Effector memory CD4-positive, alpha-beta T cell (primary cell): ENCODE measurements at places on chromosomes 16 and 17.

- H3K27me3 ChIP-seq: no peaks in the 10 kb centered on the region
- no peak overlapping the region for H3K27ac ChIP-seq
- no peaks in the 10 kb centered on the region for H3K36me3 ChIP-seq
- H3K4me3 ChIP-seq: no peak overlapping the region
These were observed 351.5 kb downstream of the BCAS3 start for GRCh38 chr17:61029181-61029580.

GRCh38 chr17:38907930-38908675, 17.3 kb upstream of the LASP1NB start:
- H3K27me3 ChIP-seq: no peaks in the 10 kb centered on the region
- no peak overlapping the region for H3K4me3 ChIP-seq
- no peaks in the 10 kb centered on the region for H3K4me1 ChIP-seq
- peaks cover 60% of the 10 kb centered on the region for H3K36me3 ChIP-seq
- no peak for DNase-seq
- peak overlapping the region; percentile 31 for H3K27ac ChIP-seq

- no peak overlapping the region for H3K27ac ChIP-seq
- H3K27me3 ChIP-seq: no peaks in the 10 kb centered on the region
- H3K36me3 ChIP-seq: peaks cover 7% of the 10 kb centered on the region
These were observed 49.0 kb upstream of the HAS3 start for GRCh38 chr16:69056421-69056820.

GRCh38 chr17:78338486-78339259, 21.2 kb downstream of the SOCS3 start:
- no peak for DNase-seq
- peak overlapping the region; percentile 55 for H3K27ac ChIP-seq
- H3K4me1 ChIP-seq: peaks cover 37% of the 10 kb centered on the region
- no peaks in the 10 kb centered on the region for H3K36me3 ChIP-seq

- peak overlapping the region; percentile 62 for H3K27ac ChIP-seq
- H3K4me1 ChIP-seq: no peaks in the 10 kb centered on the region
- H3K36me3 ChIP-seq: no peaks in the 10 kb centered on the region
- H3K4me3 ChIP-seq: peak overlapping the region; percentile 20
- no peak for DNase-seq
These were observed 6.7 kb downstream of the PRSS36 start for GRCh38 chr16:31143011-31143693.

GRCh38 chr16:81128726-81129524, 32.7 kb upstream of the GCSH start:
- no peaks in the 10 kb centered on the region for H3K4me1 ChIP-seq
- no peak overlapping the region for H3K4me3 ChIP-seq
- no peaks in the 10 kb centered on the region for H3K36me3 ChIP-seq
- H3K27ac ChIP-seq: no peak overlapping the region

DNA sequence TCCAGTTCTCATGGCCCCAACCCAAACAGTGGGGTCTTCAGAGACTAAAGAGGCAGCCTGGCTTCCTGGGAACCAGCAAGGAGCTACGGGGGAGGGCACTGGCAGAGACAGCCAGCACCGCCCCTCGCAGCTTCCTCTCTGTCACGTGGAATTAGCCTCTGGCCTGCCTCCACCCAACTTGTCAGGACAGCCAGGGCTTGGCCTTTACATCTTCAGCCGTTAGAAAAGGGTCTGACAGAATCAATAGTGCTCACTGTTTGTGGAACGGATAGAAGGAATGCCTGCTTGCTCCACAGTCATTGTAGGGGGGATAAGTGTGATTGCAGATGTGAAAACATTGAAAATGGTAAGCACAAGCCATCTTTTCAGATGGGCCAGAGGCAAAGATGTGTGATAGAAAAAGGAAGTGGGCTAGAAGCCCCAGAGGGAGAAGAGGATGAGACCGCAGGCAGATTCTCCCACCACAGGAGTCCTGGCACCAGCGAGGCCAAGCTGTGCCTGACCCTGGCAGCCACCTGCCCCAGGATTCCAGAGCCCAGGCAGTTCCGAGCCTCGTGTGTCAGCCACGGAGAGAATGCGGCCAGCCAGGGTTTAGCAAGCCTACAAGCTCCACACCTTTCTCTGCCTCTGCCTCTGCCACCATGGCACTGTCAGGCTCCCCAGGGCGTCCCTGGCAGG, 18.6 kb downstream of the GRIN2C start:
- no peak for DNase-seq
- H3K4me3 ChIP-seq: no peak overlapping the region
- H3K27ac ChIP-seq: no peak overlapping the region
- H3K27me3 ChIP-seq: no peaks in the 10 kb centered on the region
- peaks cover 14% of the 10 kb centered on the region for H3K36me3 ChIP-seq

DNA sequence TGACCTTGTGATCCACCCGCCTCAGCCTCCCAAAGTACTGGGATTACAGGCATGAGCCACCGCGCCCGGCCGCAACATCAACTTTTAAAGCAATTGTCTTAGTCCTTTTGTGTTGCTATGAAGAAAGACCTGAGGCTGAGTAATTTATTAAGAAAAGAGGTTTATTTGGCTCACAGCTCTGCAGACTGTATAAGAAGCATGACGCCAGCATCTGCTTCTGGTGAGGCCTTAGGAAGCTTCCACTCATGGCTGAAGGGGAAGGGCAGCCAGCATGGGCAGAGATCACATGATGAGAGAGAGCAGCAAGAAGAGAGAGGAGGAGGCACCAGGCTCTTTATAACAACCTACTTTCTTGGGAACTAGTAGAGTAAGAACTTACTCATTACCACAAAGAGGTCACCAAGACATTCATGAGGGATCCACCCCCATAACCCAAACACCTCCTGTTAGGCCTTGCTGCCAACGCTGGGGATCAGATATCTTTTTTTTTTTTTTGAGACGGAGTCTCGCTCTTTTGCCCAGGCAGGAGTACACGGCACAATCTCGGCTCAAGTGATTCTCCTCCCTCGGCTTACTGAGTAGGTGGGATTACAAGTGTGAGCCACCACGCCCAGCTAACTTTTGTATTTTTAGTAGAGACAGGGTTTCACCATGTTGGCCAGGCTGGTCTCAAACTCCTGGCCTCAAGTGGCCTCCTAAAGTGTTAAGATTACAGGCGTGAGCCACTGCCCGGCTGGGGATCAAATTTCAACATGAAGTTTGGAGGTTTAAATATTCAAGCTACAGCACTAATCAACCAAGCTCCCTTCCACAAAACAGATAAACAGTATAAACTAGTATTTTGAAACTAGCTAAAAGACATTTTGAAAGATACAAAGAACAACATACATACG, 21.4 kb upstream of the GPT2 start:
- H3K27me3 ChIP-seq: no peaks in the 10 kb centered on the region
- H3K4me3 ChIP-seq: no peak overlapping the region
- DNase-seq: no peak
- H3K36me3 ChIP-seq: no peaks in the 10 kb centered on the region
- no peaks in the 10 kb centered on the region for H3K4me1 ChIP-seq

- no peaks in the 10 kb centered on the region for H3K27me3 ChIP-seq
- no peak overlapping the region for H3K4me3 ChIP-seq
- no peak overlapping the region for H3K27ac ChIP-seq
- peaks cover 3% of the 10 kb centered on the region for H3K36me3 ChIP-seq
- no peak for DNase-seq
- H3K4me1 ChIP-seq: no peaks in the 10 kb centered on the region
These were observed 3.3 kb downstream of the CDK3 start for GRCh38 chr17:76003915-76004314.

GRCh38 chr16:86970279-86970678, 346.9 kb downstream of the C16orf95 start:
- H3K36me3 ChIP-seq: no peaks in the 10 kb centered on the region
- no peak for DNase-seq
- H3K4me1 ChIP-seq: no peaks in the 10 kb centered on the region
- no peak overlapping the region for H3K27ac ChIP-seq
- no peaks in the 10 kb centered on the region for H3K27me3 ChIP-seq

DNA sequence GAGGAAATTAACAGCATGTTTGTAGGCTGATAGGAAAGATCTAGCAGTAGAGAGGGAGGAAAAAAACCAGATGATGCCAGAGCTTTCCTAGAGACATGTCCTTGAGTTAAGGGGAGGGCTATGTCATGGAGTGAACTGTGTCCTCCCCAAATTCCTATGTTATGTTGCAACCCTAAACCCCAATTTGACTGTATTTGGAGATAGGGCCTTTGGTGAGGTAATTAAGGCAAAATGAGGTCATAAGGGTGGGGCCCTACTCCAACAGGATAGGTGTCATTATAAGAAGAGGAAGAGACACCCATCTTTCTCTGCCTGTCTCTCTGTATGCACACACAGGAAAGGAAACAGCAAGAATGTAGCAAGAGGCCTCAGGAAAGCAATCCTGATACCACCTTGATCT, 195.3 kb upstream of the AXIN2 start:
- H3K36me3 ChIP-seq: no peaks in the 10 kb centered on the region
- H3K27me3 ChIP-seq: no peaks in the 10 kb centered on the region
- H3K27ac ChIP-seq: no peak overlapping the region

- DNase-seq: no peak
- H3K4me3 ChIP-seq: no peak overlapping the region
- peaks cover 79% of the 10 kb centered on the region for H3K4me1 ChIP-seq
These were observed 21.1 kb downstream of the GJD3 start for GRCh38 chr17:40343219-40344119.

DNA sequence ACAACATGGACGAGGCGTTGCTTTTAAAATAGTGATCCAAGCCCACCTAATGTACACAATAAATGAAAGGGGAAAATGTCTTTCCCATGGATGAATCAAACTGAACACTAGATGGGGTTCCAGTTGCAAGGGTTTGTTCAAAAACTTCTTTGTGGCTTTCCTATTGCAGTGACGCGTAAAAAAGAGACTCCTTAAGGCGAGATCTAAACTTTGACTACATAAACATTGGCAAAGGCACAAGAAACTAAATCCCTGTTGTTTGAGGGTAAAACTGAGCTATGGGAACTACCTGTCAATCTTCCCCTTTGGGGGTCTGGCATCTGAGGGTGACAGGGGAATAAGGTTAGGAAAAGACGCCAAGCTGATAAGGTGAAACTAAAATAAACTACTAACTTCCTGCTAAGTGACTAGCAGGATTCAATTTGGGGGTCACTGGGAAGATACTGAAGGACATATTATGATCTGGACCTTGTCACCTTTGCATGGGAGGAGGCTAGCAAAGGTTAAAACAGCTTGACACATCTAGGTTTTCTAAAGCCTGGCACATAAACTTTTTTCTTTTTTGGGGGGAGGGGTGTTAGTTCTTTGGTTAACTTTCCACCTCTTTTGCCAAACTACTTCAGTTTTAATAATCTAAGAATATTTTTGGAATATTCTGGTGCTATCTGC, 4.7 kb downstream of the SALL1 start:
- H3K4me1 ChIP-seq: no peaks in the 10 kb centered on the region
- H3K4me3 ChIP-seq: no peak overlapping the region
- no peak overlapping the region for H3K27ac ChIP-seq
- DNase-seq: no peak

DNA sequence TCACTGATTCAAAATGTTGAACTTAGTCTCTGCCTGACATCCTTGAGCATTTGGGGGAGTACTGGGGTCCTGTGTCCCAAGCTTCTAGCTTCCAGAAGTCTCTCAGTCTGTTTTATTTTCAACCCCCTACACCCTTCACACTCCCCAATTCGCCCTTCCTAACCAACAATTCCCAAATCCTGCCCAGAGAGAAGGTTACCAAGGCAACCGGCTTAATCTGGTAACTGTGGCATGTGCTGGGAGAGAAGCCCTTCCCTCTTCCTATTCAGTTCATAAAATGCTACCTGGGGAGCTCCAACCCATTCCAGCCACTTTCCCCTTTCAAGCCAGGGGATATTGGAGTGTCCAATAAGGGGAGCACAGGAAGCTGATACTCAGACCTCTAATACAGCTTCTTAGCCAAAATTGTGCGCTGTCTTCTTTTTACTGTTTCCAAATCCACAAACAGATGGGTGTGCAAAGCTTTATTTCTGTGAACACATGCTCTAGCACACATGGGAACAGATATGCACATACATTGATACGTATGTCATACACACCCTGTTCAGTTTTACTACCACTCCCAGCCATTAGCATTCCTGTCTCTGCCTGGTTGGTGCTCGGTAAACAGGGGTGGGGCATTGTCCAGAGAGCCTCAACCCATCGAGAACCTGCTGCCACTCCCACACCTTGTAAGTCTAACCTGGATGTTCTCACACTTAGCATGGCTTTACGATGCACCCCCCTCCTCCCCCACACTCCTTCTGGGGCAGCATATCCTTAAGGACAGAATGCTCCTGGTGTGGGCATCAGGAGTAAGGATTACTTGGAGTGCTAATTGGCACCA, 1.1 kb upstream of the RAPGEFL1 start:
- no peak overlapping the region for H3K4me3 ChIP-seq
- H3K27ac ChIP-seq: no peak overlapping the region
- H3K36me3 ChIP-seq: peaks cover 14% of the 10 kb centered on the region
- no peak for DNase-seq
- H3K4me1 ChIP-seq: peaks cover 13% of the 10 kb centered on the region

DNA sequence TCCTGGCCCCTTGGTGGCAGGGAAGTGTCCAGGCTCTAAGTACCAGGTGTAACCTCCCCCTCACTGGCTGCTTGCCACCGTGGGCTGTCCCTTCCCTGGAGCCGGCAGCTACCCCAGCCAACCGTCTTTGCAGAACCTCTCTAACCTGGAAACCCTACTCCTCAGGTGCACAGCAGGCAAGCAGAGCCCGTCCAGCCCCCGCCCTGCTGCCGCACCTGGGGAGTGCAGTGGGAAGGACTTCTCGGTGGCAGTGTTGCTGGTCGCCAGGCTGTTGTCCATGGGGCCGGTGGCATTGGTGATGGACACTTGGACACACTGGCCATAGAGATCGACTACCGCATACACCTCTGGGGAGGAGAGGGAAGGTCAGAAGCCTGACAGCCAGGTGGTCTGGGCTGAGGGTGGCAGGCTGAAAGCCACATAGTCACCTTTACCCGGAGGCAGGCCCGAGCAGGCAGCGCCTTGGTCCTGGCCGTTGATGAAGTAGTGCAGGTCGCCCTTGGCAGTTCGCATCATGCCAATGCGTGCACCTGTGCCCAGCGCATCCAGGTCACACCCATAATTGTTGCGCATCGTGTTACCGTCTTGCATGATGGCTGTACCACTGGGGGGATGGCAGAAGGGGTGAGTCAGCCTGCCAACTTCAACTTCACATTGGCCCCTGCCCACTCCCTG, 6.5 kb downstream of the NEURL4 start:
- H3K4me3 ChIP-seq: no peak overlapping the region
- H3K36me3 ChIP-seq: peaks cover 68% of the 10 kb centered on the region
- H3K27ac ChIP-seq: no peak overlapping the region
- DNase-seq: no peak
- H3K27me3 ChIP-seq: no peaks in the 10 kb centered on the region
